ENCODE measurements at places on chromosomes 3 and 15.

GRCh38 chr3:187072102-187072501, 67.2 kb downstream of the RPL39L start:
- no peak for DNase-seq

DNA sequence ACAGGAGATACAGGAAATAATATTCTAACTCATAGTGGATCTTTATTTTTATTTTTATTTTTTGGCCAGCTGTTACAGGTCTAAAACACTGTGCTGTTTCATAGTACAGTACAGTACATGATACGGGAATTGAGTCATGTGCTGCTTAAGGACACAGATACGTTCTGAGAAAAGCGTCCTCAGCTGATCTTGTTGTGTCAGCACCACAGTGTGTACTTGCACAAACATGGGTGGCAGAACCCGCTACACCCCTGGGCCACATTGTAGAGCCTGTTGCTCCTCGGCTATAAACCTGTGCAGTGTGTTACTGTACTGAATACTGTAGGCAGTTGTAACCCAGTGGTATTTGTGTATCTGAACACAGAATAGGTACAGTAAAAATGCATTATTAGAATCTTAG, 183.4 kb downstream of the OR4M2 start:
- no peak for DNase-seq

- DNase-seq = no peak
These were observed 17.4 kb upstream of the SECISBP2L start for GRCh38 chr15:49063402-49064280.

DNA sequence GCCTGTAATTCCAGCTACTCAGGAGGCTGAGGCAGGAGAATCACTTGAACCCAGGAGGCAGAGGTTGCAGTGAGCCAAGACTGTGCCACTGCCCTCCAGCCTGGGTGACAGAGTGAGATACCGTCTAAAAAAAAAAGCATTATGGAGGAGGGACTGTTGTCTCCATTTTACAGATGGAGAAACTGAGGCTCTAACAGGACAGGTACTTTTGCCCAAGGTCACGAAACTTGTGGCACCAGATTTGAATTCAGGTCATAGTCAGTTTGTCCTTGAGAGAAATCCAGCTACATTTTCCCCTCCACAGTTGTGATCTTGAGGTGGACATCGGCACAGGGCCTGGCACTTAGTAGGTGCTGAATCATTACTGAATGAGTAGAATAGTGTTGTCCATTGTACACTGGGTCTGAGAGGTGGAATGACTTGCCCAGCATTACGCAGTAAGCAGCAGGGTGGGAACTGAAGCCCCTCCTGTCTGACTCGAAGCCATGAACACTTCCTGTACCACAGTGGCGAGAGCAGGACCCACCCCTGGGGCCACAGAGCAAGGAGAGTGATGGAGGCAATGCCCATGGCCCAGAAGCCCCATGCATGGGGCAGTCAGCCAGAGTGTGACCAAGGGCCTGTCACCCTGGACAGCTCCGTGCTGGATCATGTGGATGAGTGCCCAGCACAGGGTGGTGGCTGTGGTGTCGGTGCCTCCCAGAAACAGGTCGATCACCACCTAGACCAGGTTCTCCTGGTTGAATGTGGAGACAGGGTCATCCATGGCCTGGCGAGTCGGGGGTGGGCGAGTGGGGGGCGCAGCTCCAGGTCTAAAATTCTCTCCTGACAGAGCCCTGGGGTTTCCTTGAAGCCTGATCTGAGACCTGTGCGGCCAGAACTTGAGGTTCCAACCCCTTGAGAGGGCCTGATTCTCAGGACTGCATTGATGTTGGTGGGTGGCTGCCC, 20.4 kb upstream of the PARL start:
- peak; percentile 9 for DNase-seq
